Stimulated activated CD4-positive, alpha-beta T cell treated with anti-CD3 and anti-CD28 coated beads, Interleukin-4, amount 100 ng/mL, for 1 hour (primary cell): ENCODE measurements at places on chromosomes 1 and 21.

DNA sequence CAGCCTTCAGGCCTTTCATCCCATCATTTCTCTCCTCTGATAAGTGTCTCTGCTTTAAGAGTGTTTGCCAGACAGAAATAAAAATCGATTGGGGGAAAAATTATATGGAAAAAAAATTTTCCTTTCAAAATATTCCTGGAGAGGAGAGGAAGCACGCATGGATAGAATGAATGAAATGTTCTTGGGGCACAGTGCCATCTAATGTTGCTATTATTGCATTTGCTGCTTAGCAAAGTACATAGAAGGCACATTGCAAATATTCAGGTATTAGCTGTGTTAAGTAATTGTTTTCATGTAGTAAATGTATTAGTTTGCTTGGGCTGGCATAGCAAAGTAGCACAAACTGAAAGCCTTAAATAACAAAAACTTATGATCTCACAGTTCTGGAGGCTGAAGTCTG, 18.1 kb downstream of the B3GALT5 start:
- DNase-seq, result no peak

GRCh38 chr1:41488040-41488951, 3.8 kb upstream of the EDN2 start:
- DNase-seq, result no peak

GRCh38 chr1:26844424-26845196, 18.1 kb downstream of the ZDHHC18 start:
- no peak for DNase-seq

DNA sequence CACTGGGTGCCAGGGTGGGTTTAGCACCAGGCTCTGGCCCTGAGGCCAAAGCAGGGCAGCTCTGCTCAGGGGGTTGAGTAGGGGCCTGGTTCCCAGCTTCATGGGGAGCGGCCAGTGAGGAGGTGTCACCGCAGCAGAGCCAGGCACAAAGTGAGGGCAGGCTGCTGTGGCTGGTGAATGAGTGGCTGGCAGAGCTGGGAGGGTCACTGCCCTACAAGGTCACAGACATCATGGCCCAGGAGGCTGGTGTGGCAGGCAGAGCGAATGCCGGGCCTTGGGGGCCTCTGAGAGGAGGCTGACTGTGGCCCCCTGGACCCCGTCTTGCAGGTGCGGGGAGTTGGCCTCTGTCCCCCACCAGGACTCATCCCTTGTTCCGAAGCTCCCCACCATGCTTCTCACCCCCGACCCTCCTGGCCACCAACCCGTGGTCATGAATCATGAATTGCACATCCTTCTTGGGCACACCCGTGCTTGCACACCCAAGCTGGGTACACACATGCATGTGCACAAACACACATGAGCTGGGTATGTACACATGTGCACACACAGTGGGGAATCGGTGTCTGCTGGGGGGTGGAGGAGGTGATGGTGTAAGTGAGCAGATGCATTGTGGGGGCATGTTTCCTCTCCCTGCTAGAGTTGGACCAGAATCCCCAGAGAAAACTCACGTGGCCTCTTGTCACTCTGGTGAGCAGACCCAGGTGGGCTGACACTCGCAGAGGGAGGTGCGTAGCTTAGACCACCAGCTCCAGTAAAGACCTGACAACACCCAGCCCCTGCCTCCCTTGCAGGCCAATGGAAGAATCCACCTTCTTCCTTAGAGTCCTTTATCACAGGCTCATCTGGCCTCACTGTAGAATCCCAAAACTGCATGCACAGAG, 4.8 kb upstream of the GNB1 start:
- no peak for DNase-seq

DNA sequence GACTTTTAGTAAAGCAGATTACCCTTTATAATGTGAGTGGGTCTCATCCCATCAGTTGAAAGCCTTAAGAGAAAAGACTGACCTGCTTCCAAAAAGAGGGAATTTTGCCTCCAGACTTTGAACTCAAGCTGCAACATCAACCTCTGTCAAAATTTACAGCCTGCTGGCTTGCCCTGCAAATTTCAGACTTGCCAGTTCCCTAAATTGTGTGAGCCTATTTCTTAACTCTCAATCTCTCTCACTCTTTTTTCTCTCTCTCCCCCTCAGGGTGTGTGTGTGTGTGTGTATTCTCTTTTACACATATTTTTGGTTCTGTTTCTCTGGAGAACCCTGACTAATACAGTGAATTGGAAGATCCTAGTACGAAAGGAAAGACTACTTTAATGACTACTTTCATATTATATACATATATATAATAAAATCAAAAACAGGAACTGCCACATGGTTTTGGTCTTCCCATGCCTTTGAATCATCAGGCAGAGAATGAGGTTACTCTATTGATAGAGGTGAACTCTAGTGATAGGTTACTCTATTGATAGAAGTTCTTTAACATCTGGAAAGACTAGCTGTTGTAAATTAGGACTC, 6.4 kb downstream of the OR2C3 start:
- DNase-seq, result no peak

GRCh38 chr1:158117854-158118704, 62.6 kb upstream of the CD1D start:
- peak; percentile 51 for DNase-seq

DNA sequence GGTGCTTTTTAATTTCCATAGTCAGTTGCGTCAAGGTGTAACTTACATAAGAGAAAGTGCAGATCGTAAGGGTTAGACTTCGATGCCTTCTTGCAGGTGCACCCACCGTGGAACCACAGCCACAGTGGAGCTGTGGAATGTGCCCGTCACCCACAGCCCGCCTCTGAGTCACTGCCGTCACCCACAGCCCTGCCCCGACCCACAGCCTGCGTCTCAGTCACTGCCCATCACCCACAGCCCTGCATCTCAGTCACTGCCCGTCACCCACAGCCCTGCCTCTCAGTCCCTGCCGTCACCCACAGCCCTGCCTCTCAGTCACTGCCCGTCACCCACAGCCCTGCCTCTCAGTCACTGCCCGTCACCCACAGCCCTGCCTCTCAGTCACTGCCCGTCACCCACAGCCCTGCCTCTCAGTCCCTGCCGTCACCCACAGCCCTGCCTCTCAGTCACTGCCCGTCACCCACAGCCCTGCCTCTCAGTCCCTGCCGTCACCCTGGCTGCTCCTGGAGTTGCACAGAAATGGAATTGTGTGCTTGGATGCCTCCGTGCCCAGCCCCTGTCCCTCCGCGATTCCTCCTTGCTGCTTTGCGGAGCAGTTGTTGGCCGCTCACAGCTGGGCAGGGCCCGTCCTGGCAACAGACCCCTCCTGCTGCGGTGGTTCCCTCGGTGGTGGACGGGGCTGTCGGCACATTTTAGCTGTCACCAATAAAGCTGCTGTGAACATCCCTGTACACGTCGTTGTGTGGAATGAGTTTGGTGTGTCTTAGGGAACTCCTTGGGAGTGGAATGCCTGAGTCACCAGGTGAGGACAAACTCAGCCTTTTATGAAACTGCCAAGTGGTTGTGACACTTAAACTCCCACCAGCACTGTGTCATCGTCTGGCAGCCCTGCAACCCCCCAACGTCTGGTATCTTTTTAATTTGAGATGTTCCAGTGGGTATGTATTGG, 44.9 kb upstream of the COL6A2 start:
- DNase-seq, result peak; percentile 26

- no peak for DNase-seq
Observed at GRCh38 chr1:92945748-92946270, 15.5 kb downstream of the DIPK1A start.

GRCh38 chr1:51833700-51834099, 44.8 kb downstream of the NRDC start:
- no peak for DNase-seq

DNA sequence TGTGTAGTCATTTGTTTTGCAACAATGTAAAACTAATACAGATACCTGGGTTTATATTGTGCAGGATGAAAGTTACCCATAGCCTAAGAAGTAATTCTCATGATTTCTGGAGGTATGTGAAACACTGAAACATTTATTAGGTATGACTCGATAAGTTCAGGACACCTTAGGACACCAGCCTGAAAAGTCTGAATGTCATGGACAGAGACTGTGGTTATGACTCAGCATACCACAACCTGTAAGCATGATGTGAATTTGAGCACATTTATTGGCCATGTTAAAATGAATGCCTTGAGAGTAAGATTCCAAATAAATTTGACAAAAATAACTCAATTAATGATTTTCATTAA, 1471.7 kb upstream of the B3GALT2 start:
- DNase-seq, result no peak

GRCh38 chr1:118147522-118147921, 37.5 kb downstream of the SPAG17 start:
- no peak for DNase-seq

- DNase-seq, result no peak
Observed at GRCh38 chr1:29632806-29633615, 396.7 kb downstream of the PTPRU start.

- DNase-seq, result no peak
Observed at GRCh38 chr1:234527346-234527745, 48.4 kb upstream of the TARBP1 start.

DNA sequence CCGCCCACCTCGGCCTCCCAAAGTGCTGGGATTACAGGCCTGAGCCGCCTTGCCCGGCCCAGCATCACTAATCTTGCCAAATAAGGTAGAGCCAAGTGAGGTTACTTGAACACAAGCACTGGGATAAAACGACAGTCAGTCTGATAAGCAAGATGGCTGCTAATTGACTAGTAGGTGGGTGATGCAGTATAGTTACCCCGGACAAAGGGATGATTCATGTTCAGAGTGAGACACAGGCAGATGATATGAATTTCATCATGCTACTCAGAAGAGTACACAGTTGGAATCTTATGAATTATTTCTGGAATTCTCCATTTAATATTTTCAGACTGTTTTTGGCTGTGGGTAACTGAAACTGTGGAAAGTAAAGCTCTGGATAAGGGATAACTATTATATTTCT, 178.4 kb downstream of the USP25 start:
- no peak for DNase-seq

- no peak for DNase-seq
Observed at GRCh38 chr1:31102501-31102950, 37.0 kb upstream of the PUM1 start.

DNA sequence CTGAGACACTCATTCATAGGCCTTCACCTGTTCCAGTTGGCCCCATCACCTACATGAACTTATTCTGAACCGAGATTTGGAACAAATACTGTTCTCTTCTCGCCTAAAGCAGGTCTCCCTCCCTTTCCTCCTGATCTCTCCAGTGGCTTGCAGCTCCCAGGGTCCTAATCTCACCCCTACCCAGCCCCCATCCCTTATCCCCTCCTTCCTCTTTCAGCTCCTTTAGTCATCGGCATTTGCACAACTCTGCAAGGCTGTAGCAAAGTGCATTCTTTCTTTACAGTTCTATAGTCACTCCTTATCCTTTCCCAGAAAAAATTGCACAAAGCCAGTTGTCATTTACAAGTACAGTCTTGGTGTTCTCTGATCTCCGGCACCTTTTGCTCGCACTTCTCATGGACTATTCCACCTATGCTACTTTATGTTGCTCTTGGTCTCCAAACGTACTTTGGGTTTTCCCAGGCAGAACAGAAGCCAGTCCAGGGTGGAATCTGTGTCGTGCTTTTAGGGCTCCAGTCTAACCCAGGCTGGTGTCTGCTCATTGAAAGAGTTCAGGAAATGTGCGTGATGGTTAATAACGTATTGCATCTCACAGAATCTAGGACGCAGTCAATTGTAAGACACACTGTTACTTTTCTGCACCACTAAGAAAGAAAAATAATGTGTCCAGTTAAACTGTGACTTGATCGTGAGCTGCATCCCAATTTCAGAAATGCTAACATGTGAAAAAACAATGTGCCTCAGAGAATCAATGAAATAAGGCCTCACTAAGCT, 965 bp downstream of the ABCA4 start:
- DNase-seq, result no peak

DNA sequence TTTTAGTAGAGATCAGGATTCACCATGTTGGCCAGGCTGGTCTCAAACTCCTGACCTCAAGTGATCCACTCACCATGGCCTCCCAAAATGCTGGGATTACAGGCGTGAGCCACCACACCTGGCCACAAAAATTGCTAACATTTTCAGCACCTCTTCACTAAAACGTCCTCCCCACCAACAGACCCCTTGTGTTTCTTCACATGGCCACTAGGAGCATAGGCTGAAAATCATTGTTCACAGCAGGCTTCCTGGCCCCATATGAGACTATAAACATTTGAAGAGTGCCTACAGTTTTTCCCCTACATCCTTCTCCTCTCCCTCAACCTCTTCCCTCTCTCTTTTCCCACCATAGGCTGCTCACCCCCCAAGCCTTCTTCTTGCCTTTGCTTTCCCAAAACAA, 28.0 kb upstream of the SFPQ start:
- DNase-seq, result no peak

DNA sequence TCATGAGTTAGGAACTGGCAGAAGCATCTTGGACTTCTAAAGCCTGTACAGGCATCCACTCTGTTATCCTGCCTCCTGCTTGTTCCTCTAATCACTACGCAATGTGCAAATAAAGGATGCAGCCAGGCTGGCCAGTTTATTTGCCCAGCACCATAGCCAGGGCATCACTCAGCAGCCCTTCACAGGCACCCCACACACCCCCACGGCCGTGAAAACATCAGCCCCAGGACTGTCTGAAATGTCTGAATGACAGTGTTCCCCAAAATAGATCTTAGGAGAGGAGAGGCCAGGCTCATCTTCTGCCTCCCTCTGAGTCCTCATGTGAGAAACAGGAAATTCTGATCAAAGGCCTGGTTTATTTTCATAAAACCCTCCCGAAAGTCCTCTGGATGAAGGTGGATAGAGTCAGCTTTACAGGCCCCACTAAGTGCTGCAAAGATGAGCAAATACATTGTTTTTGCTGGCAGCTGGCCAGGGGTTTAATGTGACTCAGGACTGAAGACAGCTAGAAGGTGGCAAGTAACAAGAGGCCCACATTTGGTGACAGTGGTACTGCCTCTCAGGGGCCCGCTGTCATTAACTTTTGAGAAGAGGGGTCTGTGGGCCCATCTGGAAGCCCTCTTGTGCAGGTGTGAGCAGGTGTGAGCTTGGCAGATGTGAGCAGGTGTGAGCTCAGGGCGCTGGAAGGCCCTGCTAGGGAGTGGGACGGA, 32.9 kb downstream of the GRHL3 start:
- DNase-seq, result peak; percentile 52

- DNase-seq, result peak; percentile 62
Observed at GRCh38 chr1:206725109-206725963, 40.6 kb downstream of the MAPKAPK2 start.

DNA sequence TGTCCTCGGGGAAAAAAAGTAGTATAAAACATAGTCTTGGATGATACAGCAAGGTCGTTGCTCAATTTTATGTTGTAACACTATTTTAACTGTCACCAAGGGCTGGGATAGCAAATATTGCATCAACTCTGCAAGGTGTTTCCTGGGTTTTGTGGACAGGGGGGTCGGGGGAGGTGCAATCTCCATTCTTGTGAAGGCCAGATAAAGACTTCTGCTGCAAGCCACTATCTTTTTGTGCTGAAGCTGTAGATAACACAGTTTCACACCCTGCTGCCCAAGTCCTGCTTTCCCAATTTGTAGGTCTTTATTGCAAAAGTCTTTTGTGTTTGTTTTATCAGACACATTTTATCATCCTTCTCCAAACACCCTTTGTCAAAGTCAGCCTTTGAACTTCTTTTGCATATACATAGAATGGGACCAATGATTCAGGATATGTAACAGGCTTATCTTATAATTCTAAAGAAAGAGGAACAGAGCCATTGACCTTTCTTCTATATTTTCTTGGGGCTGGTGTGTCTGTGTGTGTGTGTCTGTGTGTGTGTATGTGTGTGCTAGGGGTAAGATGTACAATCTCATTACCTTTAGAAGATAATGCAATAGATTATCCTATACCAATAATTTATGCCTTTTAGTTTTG, 140.6 kb downstream of the RUNX1 start:
- DNase-seq, result no peak

GRCh38 chr1:2589431-2590232, 3.1 kb downstream of the PRXL2B start:
- DNase-seq, result no peak

- no peak for DNase-seq
Observed at GRCh38 chr1:35386959-35387358, 118.5 kb downstream of the ZMYM4 start.

- DNase-seq, result no peak
Observed at GRCh38 chr21:34688715-34689114, 19.9 kb downstream of the CLIC6 start.
